Psoas muscle (tissue), 8 donors: ENCODE measurements at places on chromosomes 1 and 21.

- no peak for DNase-seq
These were observed 132.0 kb downstream of the C1orf21 start for GRCh38 chr1:184518736-184519357.

DNA sequence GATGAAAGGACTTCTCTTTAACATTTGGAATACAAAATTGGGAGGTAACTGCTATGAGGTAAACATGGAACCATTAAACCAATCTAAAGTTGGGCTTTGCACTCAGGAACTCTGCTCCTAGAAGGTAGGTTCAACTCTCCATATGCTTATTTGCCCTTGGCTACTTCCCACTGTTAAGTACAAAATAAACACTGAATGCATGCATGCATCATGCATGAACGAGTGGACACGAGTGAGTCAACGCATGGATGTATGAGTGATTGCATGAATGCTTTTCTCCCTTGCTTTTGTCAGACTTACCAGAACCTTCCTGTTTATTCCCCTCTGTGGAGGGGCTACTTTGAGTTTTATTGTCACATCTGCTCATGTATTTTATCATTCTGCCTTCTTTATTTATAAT lies 42.4 kb upstream of the RUNX1 start:
- no peak for DNase-seq

- no peak for DNase-seq
These were observed 27.8 kb downstream of the THEM4 start for GRCh38 chr1:151881479-151881878.

DNA sequence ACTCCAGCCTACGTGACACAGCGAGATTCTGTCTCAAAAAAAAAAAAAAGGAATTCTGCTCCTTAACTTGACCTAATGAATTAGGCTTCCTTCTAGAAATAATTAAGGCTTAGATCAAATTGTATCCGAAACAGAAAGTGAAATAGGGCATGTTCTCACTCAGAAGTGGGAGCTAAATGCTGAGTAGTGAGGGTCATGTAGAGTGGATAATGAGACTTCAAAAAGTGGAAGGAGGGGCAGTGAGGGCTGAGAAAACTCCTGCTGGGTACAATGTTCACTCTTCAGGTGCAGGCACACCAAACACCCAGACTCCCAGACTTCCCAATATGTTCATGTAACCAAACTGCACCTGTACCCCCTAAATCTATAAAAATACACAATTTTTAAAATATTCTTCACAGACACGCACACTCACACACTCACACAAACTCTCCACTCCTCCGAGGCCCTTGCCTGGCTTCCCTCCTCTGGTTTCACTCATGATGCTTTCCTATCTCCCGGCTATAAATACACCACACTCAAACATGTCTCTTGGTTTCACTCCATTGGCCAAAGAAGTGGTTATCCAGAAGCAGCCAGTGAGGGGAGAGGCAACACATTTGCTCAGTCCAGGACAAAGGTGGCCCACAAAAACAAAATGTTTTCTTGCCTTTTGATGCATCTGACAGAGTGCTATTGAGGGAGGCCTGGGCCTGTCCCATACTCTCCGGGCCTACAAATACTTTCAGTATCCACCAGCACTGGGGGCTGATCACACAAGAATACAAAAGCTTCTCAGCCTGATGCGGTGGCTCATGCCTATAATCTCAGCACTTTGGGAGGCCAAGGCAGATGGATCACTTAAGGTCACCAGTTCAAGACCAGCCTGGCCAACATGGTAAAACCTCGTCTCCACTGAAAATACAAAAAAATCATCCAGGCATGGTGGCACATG lies 249.2 kb downstream of the TOMM20 start:
- DNase-seq, result no peak

GRCh38 chr1:153233448-153233847 lies 16.1 kb downstream of the PRR9 start:
- DNase-seq, result no peak

GRCh38 chr1:162596514-162597170 lies 35.1 kb downstream of the UAP1 start:
- DNase-seq, result no peak

GRCh38 chr1:6104631-6105030 lies 58.9 kb downstream of the KCNAB2 start:
- DNase-seq, result peak; percentile 8

GRCh38 chr1:179269071-179269470 lies 24.5 kb upstream of the SOAT1 start:
- no peak for DNase-seq
